ENCODE measurements at places on chromosomes 3 and 15. TPM values are rescaled to one million over a fixed set of nuclear protein-coding genes. Genes with fewer than 3 reads are reported as not detected.

KLF15 gene
- total RNA-seq, result 62.6 TPM

AHSG gene
- total RNA-seq, result not detected

SERF2 gene
- 732 TPM for total RNA-seq

TMOD2 gene
- total RNA-seq, result 6.4 TPM

GP9 gene
- not detected for total RNA-seq

PPP2R3A gene
- 48.5 TPM for total RNA-seq

AMT gene
- total RNA-seq, result 10.4 TPM

WWTR1 gene
- total RNA-seq, result 55.2 TPM

PRR20G gene
- total RNA-seq, result not detected

ITPKA gene
- 1.1 TPM for total RNA-seq

Data from heart left ventricle (tissue), 16 donors.